ENCODE measurements at places on chromosomes 16 and 17. TPM values are rescaled to one million over a fixed set of nuclear protein-coding genes. Genes with fewer than 3 reads are reported as not detected.
A peak's percentile ranks its signal among the peaks of the same experiment; 100 is the strongest.

DNA sequence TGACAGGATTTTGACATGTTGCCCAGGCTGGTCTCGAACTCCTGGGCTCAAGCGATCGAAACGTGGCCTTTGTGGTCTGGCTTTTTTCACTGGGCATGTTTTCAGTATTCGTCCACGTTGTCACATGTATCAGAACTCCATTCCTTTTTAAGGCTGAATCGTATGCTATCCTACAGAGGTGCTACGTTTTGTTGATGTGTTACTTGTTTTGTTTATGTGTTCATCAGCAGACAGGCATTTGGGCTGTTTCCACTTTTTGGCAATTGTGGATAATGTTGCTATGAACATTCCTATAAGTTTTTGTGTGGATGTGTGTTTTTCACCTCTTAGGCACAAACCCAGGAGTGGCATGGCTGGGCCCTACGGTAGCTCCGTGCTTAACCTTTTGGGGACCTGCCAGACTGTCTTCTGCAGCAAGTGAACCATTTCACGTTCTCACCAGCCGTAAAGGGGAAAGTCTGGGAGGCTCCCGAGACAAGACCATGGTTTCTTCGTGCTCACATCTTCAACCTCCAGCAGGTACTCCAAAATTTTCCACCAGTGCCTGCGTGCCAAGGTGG is 26.9 kb downstream of the ADCY9 start:
- no peaks in the 10 kb centered on the region for H3K36me3 ChIP-seq
- H3K27ac ChIP-seq = no peak overlapping the region
- no peak for DNase-seq
- peaks cover 6% of the 10 kb centered on the region for H3K4me1 ChIP-seq
- peaks cover 4% of the 10 kb centered on the region for H3K27me3 ChIP-seq
- no peak overlapping the region for H3K4me3 ChIP-seq

- no peak overlapping the region for H3K4me3 ChIP-seq
- no peak for DNase-seq
- H3K4me1 ChIP-seq = peaks cover 12% of the 10 kb centered on the region
- H3K27ac ChIP-seq = no peak overlapping the region
Measured at GRCh38 chr17:19805006-19805405, 56.9 kb upstream of the ALDH3A1 start.

- no peaks in the 10 kb centered on the region for H3K4me1 ChIP-seq
- H3K27me3 ChIP-seq = no peaks in the 10 kb centered on the region
- DNase-seq = peak; percentile 48
- H3K27ac ChIP-seq = no peak overlapping the region
- H3K36me3 ChIP-seq = peaks cover 4% of the 10 kb centered on the region
- H3K4me3 ChIP-seq = no peak overlapping the region
Measured at GRCh38 chr16:67260426-67261063, 11.8 kb downstream of the SLC9A5 start.

DNA sequence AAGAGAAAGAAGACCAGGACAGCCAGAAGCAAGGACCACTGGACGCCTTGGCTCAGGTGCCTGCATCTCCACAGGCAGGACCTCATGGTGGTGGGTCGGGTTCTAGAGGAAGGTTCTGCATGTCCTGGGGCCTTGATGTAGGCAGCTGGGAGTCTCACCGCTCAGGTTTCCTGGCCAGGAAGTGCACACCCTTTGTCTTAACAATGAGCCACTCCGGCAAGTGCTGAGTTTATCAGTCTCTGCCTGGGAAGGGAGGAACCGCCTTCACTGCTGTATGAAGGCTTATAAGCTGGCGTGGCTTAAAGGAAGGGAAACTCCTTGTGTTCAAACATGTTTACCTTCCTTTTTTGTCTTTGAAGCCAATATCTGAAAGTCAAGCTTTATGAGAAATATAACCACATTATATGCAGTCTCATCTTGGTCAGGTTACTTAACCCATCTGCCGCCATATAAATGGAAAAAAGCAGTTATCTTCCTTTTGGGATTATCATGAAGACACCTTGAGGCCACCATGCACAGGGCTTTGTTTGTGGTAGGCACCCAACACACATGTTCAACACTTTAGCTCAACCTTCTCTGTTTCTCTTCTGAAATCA is at the start of gene ST6GALNAC1:
ST6GALNAC1 (minus strand) TSS at position 205 of the 596 bp plus-strand sequence; CDS start at position 86, 119 bp downstream.
- H3K36me3 ChIP-seq = peaks cover 1% of the 10 kb centered on the region
- H3K4me1 ChIP-seq = peaks cover 10% of the 10 kb centered on the region
- H3K27me3 ChIP-seq = no peaks in the 10 kb centered on the region
- no peak within 1 kb of the TSS for H3K4me3 ChIP-seq
- no peak within 1 kb of the TSS for H3K27ac ChIP-seq

GRCh38 chr16:495127-495748 is 32.3 kb upstream of the CAPN15 start:
- no peaks in the 10 kb centered on the region for H3K27me3 ChIP-seq
- H3K4me3 ChIP-seq = no peak overlapping the region
- peaks cover 5% of the 10 kb centered on the region for H3K4me1 ChIP-seq
- peak; percentile 54 for DNase-seq

DNA sequence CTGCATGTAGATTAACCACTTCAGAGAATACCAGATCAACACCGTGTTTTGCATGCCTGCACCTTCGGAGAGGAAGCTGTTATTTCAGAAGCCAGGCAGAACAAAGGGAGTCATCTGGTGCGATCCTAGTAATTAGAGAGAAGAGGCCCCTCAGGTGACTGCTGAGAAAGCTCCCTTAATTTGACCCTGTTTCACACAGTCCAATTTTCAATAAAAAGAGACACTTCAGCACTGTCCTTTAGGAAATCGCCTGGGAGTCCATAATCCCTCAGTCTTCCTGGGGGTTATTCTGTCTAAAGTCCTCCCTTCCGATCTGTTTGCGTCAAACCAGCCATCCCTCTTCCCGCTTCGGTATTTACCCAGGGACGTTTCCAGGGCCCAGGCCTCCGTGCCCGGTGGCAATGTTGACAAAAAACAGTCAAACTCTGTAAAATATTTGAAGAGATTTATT is 23.4 kb upstream of the TNRC6C start:
- H3K27ac ChIP-seq = no peak overlapping the region
- H3K27me3 ChIP-seq = peaks cover 1% of the 10 kb centered on the region
- no peak for DNase-seq
- no peak overlapping the region for H3K4me3 ChIP-seq
- H3K36me3 ChIP-seq = no peaks in the 10 kb centered on the region

DNA sequence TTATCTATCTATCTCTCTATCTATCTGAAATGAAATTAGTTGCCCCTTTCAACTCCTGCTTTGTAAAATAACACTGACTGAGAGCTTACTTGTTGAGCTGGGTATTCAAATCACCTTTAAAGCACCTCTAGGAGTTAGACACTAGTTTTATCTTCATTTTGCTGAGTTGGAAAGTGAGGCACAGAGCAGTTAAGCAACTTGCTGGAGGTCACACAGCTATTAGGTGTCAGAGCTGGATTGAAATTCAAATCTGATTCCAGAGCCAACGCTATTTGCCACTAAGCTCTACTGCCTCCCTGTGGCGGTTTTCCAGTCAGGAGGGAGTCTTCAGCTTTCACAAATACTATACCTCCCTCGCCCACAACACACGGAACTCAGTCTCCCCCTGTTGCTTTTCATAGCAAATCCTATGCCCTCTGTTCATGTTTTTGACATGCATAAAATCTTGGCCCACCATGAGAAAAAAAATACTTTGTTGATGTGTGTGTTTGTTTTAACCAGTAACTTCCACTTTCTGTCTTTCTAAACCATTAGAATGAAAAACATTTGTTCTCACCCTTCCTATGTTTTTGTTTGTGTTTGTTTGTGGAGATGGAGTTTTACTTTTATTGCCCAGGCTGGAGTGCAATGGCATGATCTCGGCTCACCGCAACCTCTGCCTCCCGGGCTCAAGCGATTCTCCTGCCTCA is 74.8 kb upstream of the SMURF2 start:
- no peaks in the 10 kb centered on the region for H3K27me3 ChIP-seq
- H3K4me3 ChIP-seq = no peak overlapping the region
- no peaks in the 10 kb centered on the region for H3K36me3 ChIP-seq
- DNase-seq = peak; percentile 78
- no peak overlapping the region for H3K27ac ChIP-seq

DNA sequence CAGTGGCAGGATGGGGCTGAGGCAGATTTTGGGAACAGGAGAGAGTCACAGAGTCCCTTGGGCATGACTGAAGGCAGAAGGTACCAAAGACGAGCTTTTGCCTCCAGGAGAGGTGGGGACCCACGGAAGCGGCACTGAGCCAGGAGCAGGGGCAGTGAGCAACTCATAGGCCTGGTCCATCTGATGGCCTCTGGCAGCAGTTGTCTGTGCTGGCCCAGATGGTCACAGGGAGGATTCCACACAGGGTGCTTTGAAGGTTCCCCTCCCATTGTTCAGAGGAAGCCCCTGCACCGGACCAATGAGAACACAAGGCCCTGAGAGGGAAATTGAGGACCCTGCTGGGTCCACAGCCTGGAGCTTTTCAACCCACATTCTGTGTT is 360.3 kb upstream of the TNRC6C start:
- H3K36me3 ChIP-seq = no peaks in the 10 kb centered on the region
- H3K27ac ChIP-seq = no peak overlapping the region
- H3K4me3 ChIP-seq = no peak overlapping the region
- H3K4me1 ChIP-seq = peaks cover 13% of the 10 kb centered on the region
- no peak for DNase-seq
- no peaks in the 10 kb centered on the region for H3K27me3 ChIP-seq

- no peak for DNase-seq
- no peak overlapping the region for H3K4me3 ChIP-seq
- peak overlapping the region; percentile 1 for H3K27ac ChIP-seq
- no peaks in the 10 kb centered on the region for H3K27me3 ChIP-seq
Measured at GRCh38 chr16:11876306-11876705, 25.0 kb upstream of the RSL1D1 start.

Gene ALDH3A2
- total RNA-seq = 17.6 TPM

Gene NHLRC4
- total RNA-seq = 0.72 TPM

Gene TP53TG3C
- not detected for total RNA-seq

Measured in activated CD8-positive, alpha-beta T cell treated with anti-CD3 and anti-CD28 coated beads for 36 hours (primary cell).